ENCODE measurements at places on chromosomes 5 and 9. TPM values are rescaled to one million over a fixed set of nuclear protein-coding genes. Genes with fewer than 3 reads are reported as not detected.
A peak's percentile ranks its signal among the peaks of the same experiment; 100 is the strongest.

DNA sequence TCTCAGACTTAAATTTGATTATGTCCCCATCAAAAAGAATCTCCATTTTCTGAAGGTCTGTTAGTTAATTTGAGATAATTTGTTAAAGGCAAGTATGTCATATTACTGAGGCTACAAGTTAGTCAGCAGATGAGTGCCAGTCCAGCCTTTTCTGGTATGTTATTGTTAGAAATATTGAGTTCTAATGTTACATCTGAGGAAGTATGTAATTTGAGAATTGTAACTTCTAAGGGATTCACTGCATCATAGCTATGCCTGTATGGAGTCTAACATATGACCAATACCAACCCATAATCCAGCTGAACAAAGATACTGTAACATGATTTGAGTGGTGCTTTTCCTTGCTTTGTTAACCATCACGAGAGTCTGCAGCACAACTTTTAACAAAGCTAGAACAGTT, 13.9 kb downstream of the SLC23A1 start:
- no peak for DNase-seq

DNA sequence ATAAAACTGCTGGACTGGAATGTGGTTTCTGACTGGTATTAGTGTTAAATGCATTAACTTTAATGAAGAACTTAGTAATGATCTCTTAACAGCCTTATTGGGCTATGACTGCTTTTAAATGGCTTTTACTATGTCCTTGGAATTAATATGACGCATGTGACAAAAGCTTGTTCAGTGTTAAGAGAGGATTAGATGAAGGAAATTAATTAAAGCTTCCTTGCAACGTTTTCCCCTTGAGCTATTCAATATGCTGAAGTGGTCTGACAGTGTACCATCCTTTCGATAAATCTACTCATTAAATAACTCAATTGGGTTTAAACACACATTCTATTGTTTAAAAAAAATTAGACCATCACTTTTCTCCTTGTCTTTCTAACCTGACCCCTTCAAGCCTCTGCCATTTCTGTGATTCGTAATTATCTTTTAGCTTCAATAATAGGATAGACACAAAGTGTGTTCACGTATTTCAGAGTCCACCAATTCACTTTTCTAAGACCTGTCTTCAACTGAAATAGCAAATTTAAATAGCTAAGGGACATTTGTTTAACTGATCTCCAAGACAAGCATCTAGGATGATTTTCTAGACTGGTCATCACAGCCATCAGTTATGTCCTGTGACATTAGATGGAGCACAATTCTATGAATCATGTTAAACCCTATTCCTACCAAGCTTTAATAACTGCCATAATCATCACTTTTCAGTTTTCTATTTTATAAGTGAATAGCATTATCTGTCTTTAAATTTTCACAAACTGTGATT, 1258.0 kb upstream of the CDH9 start:
- DNase-seq, result no peak

Gene GARIN3
- not detected for total RNA-seq

DNA sequence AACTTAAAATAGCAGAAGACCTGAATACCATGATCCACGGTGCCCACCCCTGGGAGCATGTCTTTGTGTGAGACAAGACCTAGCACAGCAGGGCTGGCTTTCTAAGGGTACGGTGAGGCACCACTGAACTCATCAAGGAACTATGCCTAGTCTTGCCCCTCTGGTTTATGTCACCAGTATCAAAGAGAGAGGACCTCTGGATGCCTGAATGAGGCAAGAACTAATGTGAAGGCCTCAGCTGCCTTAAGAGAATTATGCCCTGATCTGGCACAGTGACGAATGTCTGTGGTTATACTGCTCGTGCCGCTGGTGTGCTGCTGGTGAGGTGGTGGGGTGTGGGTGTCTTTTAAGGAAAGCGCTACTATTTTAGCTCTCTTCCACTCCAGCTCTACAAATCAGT, 23.0 kb downstream of the NREP start:
- no peak for DNase-seq

- DNase-seq, result no peak
Measured at GRCh38 chr5:127940854-127941253, 142.7 kb upstream of the SLC12A2 start.

- peak; percentile 48 for DNase-seq
Measured at GRCh38 chr9:95134457-95134881, 183.0 kb downstream of the FANCC start.
